Putamen (tissue), 1 donor: ENCODE measurements at places on chromosomes 5 and 9.

GRCh38 chr5:108654051-108654450 lies 93.6 kb upstream of the FER start:
- DNase-seq, result no peak

DNA sequence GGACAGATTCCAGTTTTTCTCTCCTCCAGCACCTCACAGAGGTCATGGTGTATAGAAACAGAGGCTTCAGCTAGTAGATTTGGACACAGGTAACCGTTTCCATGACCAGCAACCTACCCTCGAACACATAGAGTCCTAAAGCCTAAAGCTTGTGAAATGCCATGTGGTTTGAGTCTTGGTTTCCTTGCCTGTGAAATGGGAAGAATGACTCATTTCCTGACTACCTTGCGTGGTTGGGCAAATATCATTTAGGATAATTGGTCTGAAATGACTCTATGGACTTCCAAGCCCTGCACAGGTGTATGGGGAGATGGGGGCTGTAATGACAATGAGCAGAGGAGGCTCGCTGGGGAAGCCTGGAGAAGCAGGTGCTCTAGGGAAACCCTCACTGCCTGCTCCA lies 134.6 kb downstream of the TTLL11 start:
- DNase-seq, result no peak

GRCh38 chr5:94103514-94104245 lies 362.3 kb upstream of the POU5F2 start:
- DNase-seq, result no peak

- no peak for DNase-seq
Measured at GRCh38 chr5:60444661-60445360, 255.2 kb downstream of the DEPDC1B start.

- no peak for DNase-seq
Measured at GRCh38 chr5:75510417-75510835, 1.0 kb downstream of the CERT1 start.

DNA sequence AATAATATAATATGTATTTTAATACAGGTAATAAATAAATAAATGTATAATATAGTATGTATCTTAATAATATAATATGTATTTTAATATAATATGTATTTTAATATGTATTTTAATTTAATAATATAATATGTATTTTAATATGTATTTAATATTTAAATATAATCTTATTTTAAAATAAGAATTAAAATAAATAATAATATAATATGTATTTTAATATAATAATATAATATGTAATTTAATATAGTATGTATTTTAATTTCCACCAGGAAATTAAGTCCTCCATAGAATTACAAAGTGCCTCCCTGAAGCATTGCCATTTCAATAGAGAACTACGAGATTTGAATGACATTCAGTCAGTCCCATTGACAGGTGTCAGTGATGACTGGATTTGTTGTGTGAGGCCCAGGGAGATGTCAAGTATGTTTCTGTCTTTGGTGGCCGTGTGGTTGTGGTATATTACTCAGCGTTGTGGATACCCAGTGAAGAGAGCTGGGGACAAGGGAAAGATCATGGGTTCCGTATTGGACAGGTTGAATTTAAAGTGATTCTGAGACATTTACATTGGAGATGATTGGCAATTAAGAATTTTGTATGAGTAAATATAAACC lies 14.2 kb upstream of the C5orf46 start:
- DNase-seq, result no peak

- DNase-seq, result no peak
Measured at GRCh38 chr9:128335161-128335560, 5.2 kb upstream of the SLC27A4 start.

DNA sequence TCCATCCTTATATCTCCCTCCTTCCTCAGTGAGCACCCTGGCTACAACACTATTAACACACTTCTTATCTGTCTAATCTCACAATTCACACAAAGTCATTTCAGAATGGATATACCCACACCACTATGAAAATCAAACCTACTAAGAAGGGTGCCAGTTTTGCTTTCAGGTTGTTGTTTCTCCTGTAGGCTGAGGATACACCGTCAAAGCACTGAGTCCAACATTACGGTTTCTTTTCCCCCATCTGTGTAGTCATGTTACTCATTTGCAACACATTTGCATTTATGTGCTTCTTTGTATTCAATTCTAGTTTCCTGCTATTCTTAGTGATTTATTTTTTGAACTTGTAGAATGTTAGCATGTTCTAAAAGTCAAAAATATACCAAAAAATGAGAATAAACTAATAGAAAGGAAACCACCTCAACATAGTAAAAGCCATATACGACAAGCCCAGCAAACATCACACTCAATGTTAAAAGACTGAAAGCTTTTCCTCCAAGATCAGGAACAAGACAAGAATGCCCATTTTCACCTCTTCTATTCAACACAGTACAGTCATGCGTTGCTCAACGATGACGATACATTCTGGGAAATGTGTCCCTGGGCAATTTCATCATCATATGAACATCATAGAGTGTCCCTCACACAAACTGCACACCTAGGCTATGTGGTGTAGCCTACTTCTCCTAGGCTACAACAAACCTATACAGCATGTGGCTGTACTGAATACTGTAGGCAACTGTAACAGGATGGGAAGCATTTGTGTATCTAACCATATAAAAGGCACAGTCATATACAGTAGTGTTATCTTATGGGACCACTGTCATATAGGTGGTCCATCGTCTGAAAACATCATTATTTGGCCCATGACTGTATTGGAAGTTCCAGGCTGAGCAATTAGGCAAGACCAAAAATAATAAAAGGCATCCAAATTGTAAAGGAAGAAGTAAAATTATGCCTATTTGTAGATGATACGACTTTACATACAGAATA lies 6.3 kb downstream of the ROR2 start:
- DNase-seq, result no peak

- DNase-seq, result peak; percentile 23
Measured at GRCh38 chr5:115372146-115372545, 75.7 kb upstream of the CCDC112 start.

- no peak for DNase-seq
Measured at GRCh38 chr9:133576875-133577736, 32.1 kb downstream of the FAM163B start.

DNA sequence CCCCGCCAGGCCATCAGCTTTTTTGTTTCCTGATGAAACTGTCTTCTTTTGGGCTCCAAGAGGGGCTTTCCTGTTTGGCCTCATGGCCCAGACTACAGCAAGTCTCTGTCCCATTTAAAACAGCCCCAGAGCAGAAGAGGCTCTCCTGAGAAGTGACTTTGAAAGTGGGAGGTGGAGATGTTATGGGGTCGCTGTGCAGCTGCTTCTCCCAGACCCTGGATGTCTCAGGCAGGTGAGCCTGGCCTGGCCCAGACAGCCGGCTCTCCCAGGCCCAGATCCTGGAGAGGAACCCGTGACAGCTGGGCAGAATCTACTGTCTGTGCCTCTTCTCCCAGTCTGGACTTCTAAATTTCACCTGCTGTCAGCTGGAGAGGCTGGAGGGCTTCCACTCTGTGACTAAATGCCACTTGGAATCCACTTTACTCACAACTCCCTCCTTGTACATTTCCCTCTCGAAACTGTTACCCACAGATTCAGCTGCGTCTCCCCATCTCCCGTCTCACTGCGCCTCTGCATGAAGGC lies 20.6 kb downstream of the FAM78A start:
- no peak for DNase-seq

GRCh38 chr9:69054989-69055388 lies 19.4 kb downstream of the FXN start:
- no peak for DNase-seq

GRCh38 chr5:82356808-82357671 lies 78.9 kb upstream of the RPS23 start:
- DNase-seq, result no peak

DNA sequence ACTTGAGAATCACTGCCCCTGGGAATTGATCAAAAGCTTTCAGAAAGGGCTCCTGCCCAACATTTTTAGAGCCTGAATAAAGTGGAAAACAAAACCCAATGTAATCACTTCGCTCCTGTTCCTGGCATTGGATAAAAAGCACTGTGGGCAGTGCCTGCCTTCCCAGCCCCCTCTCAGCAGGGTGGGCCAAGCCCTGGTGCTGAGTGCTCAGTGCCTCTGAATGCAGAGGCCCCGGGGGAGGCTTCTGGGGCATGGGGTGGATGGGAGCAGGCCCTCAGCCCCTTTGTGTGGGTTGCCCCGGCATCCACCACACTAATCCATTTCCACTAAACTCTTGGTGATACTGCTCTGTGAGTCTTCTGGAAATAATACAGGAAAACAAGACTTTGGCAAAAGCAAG lies 55.6 kb downstream of the CFAP90 start:
- peak; percentile 64 for DNase-seq

GRCh38 chr5:2960294-2960693 lies 208.8 kb upstream of the IRX2 start:
- DNase-seq, result no peak

DNA sequence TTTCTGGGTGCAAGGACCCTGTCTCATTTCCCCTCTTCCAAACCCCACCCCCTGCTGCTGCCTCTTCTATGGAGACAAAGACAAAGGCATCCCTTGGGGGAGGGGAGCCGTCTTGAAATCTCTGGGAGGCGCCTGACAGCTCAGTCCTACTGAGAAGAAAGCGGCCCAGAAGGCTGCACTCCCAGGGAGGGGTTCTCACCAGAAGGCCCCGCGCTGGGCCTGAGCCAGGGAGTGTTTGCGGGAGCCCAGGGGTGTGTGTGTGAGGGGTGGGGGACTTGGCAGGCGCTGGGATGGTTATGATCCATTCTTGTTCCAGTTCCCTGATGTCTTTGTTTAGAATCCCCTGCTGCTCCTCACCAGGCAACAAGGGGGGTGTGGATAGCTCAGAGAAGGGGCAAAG lies 45.7 kb upstream of the ALDH1B1 start:
- no peak for DNase-seq

GRCh38 chr5:10808347-10809226 lies 47.6 kb upstream of the DAP start:
- no peak for DNase-seq

DNA sequence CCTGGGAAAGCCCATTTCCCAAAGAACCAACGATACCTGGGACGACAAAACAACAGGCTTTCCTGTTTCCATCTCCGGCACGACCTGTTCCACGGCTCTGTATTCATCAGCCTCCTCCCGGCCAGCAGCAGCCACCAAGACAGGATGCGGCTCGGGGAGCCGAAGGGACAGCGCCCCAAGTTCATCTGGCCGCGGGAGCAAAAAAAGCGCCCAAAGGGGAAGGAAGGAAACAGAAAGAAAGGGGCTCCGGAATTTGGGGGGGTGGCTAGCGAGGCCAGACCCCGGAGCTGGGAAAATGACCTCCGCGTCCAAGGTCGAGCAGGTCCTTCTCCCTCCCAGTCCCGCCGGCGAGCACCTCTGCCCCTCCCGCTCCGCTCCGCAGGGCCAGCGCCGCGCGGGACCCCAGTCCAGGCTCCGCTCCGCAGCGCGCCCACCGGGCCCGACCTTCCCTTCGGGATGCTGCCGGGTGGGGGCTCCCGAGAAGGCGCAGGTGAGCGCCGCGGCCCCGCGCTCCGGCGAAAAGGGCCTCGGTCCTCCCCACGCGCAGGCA lies 608 bp downstream of the ELOVL7 start:
- DNase-seq, result peak; percentile 17

DNA sequence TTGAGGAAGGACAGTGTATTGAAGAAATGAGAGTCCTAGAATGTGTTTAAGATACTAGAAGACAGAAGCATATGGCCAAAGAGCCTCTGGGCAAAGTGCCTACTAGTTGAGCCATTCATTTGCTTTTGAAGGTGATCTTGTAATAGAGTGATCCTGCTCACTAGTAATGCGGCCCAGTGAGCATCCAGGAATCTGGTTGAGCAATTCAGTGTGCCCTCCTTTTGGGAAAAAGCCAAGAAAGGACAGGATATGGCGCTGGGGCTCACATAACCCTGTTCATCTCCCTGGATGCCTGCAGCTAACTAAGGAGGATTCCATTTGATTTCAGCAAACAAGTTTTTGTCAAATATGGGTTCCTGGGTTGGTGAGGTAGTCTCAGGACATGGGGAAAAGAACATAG lies 16.3 kb downstream of the ADAM19 start:
- no peak for DNase-seq

DNA sequence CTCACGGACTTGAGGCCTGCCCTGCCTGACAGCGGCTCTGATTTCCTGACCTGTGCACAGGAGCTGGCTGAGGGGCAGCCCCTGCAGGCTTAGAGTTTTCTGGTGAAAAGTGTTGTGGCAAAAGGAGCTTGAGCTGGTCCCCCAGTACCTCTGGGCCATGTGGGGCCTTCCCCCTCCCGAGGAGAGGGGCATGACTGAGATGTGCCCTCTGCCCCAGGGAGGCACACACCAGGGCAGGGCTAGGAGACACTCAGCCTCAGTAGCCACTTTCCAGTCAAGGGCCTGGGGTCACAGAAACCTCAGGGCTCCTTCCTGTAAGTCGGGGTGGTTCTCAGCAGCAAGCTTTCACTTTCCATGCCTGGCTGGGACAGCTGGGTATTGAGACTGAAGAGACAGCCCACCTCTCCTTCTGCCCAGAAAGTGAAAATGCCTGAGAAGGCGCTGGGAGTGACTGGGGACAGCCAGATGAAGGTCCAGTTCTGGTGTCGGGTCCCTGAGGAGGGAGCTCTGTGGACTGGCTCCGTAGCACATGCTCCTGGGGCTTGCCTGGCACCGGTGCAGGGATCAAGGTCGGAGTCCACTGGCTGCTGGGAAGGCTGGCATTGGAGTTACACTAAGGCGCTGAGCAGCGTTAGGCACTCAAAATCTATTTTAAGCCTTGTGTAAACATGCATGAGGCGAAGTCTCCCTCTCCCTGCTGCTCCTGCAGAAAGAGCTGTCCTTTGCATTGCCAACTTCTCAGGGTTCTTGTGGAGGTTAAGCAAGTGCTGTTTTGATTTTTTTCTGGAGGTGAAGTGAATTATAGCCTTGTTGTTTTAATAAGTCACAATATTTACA lies 394.9 kb downstream of the GADD45G start:
- DNase-seq, result peak; percentile 25

GRCh38 chr5:133663397-133664054 lies 51.2 kb upstream of the FSTL4 start:
- no peak for DNase-seq

- peak; percentile 64 for DNase-seq
Measured at GRCh38 chr5:180070756-180071530, 616 bp downstream of the RNF130 start.

GRCh38 chr5:79133121-79133656 lies 21.6 kb downstream of the BHMT start:
- DNase-seq, result peak; percentile 29

GRCh38 chr9:92607773-92608172 lies 62.2 kb downstream of the IPPK start:
- DNase-seq, result peak; percentile 67

DNA sequence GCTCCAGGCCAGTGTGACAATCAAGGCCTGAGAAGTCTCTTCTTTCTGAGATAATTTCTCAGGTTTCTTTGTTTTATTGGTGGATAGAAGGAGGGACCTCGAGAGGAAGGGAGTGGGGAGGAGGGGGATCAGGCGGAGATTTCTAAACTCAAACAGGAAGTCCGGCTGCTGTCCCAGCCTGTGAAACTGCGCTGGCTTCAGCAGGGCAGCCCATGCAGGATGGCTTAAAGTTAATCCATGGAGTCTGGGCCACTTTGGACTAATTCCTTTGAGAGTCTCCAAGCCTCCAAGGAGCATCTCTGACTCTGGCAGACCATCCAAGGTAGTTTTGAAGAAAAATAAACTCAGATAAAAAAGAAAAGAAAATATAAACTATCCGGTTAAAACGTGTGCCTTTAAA lies 378.5 kb downstream of the MLLT3 start:
- no peak for DNase-seq
